ENCODE measurements at places on chromosomes 7 and 10.
A peak's percentile ranks its signal among the peaks of the same experiment; 100 is the strongest.

DNA sequence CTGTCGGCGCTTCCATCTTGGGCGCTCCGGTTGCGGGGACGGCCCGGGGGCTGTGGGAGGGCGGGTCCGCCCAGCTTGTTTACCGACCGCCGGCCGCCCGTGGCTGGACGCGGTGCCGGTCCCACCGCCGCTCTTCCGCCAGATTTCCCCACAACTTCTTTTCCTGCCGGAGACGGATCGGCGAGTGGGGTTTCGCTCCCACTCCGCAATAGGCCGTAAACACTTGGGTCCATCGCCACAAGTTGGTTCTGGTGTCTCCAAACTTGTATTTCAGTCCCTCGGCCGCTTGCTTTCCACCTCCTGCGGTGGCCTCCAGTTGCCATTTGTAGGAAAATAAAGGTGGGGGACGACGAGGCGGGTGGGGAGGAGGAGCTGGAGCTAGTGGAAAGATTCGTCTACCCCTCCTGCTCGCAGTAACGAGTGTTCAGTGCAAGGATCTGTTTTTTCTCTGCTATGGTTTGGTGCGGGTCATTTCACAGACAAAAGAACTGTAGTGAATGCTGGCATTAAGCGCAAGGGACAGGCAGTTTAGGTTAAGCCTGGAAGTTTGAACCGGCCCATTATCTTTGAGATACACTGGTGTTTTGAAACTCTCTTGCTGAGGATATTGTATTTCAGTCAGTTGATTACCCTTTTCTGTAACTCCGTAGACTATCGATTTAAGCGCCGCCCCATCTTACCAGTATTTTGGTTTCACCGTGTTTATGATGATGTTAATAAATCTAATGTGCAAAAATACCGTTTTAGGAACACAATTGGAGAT, 24.3 kb upstream of the ZRANB1 start:
- DNase-seq: peak; percentile 41

GRCh38 chr10:74255214-74255613, 104.2 kb downstream of the ADK start:
- peak; percentile 13 for DNase-seq

- no peak for DNase-seq
Measured at GRCh38 chr10:49612513-49613164, 1.2 kb upstream of the CHAT start.

DNA sequence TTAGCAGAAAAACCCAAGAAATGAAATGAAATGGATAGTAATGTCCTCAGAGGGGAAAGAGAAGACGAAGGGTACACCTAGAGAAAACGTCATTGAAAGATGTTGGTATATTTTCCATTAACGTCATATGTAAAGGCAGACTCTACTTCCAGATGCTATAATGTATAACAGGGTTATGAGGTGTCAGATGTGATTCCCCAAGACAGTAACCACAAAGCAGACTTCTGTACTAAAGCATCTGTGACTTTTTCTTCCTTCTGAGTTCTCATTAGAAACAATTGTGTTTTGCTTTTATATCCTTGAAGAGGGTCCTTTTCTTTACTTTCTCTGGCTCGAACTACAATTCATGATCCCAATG, 37.4 kb downstream of the LRRC72 start:
- DNase-seq: no peak

- DNase-seq: no peak
Measured at GRCh38 chr7:140327261-140327661, 71.1 kb downstream of the SLC37A3 start.
